Aorta (tissue), 5 donors: ENCODE measurements at places on chromosomes 2 and 18. TPM values are rescaled to one million over a fixed set of nuclear protein-coding genes. Genes with fewer than 3 reads are reported as not detected.

The C1GALT1C1L gene
- total RNA-seq = 1.2 TPM

DNA sequence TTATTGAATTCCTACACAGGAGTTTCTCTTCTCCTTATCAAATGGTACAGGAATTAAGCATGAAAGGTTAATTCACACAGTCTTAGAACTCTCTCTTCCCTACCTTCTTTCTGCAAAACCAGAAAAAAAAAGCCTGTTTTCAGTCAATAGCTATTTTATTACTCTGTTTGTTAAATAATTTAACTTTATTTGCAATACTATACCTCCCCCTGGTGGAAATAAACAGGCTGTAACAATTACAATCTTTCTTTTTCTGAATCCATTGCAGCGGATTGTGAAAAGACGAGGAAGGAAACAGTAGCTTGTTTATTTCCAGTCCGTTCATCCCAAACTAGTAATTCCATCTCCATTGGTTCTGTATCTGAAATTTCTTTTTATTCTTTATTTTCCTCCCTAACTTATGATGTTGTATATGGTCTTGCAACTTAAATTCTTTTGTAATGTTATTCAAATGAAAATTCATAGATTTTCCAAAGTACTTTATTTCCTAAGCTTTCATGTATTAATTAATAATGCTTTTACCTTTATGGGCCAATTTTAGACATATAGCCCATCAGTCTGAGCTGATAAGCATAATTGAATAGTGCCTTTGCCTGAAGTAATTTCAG lies 165.2 kb downstream of the SH3BP4 start:
- DNase-seq = no peak

GRCh38 chr2:196224756-196225155 lies 53.4 kb upstream of the STK17B start:
- DNase-seq = no peak

- DNase-seq = no peak
These were observed 28.1 kb upstream of the SCYGR2 start for GRCh38 chr2:227570615-227571014.

- no peak for DNase-seq
These were observed 29.2 kb upstream of the LDAH start for GRCh38 chr2:20852139-20852538.

GRCh38 chr18:47756364-47757016 lies 174.0 kb downstream of the SMAD2 start:
- no peak for DNase-seq

- no peak for DNase-seq
These were observed 187.2 kb downstream of the INO80D start for GRCh38 chr2:205898744-205899143.
